Sigmoid colon (tissue), 7 donors: ENCODE measurements at places on chromosomes 3 and 15. TPM values are rescaled to one million over a fixed set of nuclear protein-coding genes. Genes with fewer than 3 reads are reported as not detected.

The ROPN1 gene
- total RNA-seq = not detected

The RNU6-1 gene
- not detected for total RNA-seq

DNA sequence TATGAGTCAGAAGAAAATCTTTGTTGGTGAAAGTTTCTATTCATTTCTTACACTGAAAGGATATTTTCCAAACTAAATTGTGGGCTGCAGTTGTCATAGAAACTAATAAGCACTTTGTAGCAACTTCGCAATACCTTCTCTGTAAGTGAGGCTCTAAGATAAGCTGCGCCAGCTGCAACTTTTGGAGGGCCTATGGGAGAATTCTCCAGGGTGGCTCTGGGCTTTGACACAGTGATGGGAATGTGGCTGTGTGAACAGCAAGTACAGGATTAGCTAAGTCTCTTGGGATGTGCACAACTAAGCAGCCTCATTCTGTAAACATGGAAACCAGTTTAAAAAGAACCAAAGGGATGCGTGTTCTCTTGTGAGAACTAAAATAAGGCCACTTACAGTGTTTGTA is 124.6 kb upstream of the SGO1 start:
- no peak overlapping the region for H3K27ac ChIP-seq
- H3K4me1 ChIP-seq = no peaks in the 10 kb centered on the region
- H3K36me3 ChIP-seq = no peaks in the 10 kb centered on the region
- DNase-seq = no peak
- H3K4me3 ChIP-seq = no peak overlapping the region
- no peaks in the 10 kb centered on the region for H3K27me3 ChIP-seq

- no peak overlapping the region for H3K27ac ChIP-seq
- H3K36me3 ChIP-seq = no peaks in the 10 kb centered on the region
- no peak overlapping the region for H3K4me3 ChIP-seq
- H3K27me3 ChIP-seq = no peaks in the 10 kb centered on the region
- no peak for DNase-seq
These were observed 190.9 kb upstream of the PLSCR5 start for GRCh38 chr3:146796078-146796477.

The CCDC54 gene
- total RNA-seq = not detected

The VILL gene
- total RNA-seq = 8.3 TPM

The FNDC3B gene
- 50.3 TPM for total RNA-seq

The SPATA12 gene
- not detected for total RNA-seq

The CHDH gene
- total RNA-seq = 1.8 TPM

DNA sequence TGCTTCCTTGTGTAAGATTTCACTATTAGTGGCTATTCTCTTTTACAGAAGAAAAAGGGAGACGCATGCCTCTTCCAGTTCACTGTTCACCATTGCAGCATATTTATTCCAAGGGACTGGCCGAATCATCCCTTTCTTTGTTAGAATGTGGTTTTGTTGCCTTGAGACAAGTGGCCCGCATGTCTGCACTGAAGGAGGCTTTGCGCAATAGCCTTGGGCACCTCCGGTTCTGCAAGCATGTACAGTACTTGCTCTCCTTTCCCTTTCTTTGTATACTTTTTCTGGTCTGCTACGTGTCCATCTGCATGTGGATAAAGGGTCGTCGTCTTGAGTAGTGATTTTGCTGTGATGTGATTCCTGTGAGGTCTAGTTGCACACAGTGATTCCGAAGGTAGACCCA is 43.0 kb downstream of the FLNB start:
- no peaks in the 10 kb centered on the region for H3K36me3 ChIP-seq
- peaks cover 86% of the 10 kb centered on the region for H3K4me1 ChIP-seq
- no peak overlapping the region for H3K4me3 ChIP-seq
- peak overlapping the region; percentile 85 for H3K27ac ChIP-seq

- DNase-seq = no peak
- peaks cover 36% of the 10 kb centered on the region for H3K4me1 ChIP-seq
- H3K27me3 ChIP-seq = no peaks in the 10 kb centered on the region
- no peak overlapping the region for H3K4me3 ChIP-seq
- H3K27ac ChIP-seq = no peak overlapping the region
- H3K36me3 ChIP-seq = peaks cover 10% of the 10 kb centered on the region
These were observed 253.4 kb downstream of the LPP start for GRCh38 chr3:188407158-188407880.

GRCh38 chr15:75606711-75607699 is 18.5 kb downstream of the SNUPN start:
- no peak overlapping the region for H3K4me3 ChIP-seq
- H3K27me3 ChIP-seq = no peaks in the 10 kb centered on the region
- no peaks in the 10 kb centered on the region for H3K4me1 ChIP-seq
- H3K36me3 ChIP-seq = peaks cover 13% of the 10 kb centered on the region
- H3K27ac ChIP-seq = no peak overlapping the region
- DNase-seq = no peak

- H3K4me3 ChIP-seq = no peak overlapping the region
- no peaks in the 10 kb centered on the region for H3K4me1 ChIP-seq
- no peak for DNase-seq
- no peak overlapping the region for H3K27ac ChIP-seq
- no peaks in the 10 kb centered on the region for H3K36me3 ChIP-seq
These were observed 347.0 kb upstream of the ZNF385D start for GRCh38 chr3:22098021-22098420.

DNA sequence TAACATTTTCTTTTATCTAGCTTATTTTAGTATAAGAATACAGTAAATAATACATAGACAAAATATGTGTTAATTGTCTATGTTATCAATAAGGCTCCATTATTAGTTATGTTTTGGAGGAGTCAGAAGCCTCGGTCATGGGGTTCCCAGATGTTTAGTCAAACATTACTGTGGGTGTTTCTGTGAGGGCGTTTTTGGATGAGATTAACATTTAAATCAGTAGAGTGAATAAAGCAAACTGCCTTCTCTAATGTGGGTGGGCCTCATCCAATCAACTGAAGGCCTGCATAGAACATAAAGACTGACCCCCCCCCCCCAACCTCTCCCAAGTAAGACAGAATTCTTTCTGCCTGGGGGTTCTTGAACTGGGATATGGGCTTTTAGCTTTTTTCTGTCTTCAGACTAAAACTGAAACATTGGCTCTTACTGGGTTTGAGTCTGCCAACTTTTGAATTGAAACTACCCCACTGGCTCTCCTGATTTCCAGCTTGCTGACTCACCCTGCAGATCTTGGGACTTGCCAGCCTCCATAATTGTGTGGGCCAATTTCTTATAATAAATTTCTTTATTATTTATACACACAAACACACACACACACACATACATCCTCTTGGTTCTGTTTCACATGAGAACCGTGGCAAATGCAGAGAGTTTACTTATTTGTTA is 192.0 kb downstream of the TPRG1 start:
- H3K27me3 ChIP-seq = no peaks in the 10 kb centered on the region
- no peak for DNase-seq
- H3K36me3 ChIP-seq = no peaks in the 10 kb centered on the region
- no peaks in the 10 kb centered on the region for H3K4me1 ChIP-seq

The KCNMB2 gene
- total RNA-seq = 1.9 TPM
